ENCODE measurements at places on chromosomes 1 and 21.

DNA sequence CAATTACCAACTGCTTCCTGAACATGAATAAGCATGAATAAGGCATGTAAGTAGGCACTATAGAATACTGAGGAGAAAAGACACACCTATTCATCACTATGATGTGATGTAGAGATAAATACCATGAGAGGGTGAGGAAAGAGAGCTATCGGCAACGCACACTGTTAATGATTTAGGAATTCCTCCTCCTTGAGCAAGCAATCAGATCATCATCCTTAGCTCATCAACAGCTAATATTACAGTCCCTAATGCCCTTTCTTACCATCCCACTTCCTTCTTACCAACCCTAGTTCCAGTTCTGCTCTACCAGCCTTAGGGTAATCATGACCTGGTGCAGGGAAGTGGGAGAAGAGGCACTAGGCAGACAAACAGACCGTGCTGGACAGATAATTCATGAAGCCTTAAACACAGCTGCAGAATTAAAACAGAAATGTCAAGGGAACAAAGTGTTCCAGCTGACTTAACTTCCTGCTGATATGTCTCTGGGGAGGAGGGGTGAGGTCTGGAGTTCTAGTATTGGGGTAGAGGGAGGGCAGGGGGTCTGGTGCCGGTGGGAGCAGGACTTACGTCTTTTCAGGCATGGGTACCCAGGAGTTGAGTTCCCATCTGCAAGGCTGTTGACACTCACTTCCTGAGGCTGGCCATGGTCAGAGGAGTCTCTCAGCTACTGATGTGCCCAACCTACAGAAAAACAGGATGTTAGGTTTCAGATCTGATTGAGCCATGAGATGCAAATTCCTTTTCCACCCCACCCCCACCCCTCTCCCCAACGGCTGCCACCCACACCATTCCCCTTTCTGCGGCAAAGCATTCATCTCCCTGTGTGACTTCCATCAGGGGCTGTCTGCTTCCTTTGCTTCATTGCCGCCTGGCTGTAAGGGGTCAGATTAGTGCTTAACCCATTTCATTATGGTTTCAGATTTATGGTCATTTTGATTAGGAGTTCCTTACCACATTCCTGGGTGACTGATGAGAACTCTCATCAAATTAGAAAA is 12.6 kb upstream of the RCSD1 start:
- DNase-seq, result no peak

DNA sequence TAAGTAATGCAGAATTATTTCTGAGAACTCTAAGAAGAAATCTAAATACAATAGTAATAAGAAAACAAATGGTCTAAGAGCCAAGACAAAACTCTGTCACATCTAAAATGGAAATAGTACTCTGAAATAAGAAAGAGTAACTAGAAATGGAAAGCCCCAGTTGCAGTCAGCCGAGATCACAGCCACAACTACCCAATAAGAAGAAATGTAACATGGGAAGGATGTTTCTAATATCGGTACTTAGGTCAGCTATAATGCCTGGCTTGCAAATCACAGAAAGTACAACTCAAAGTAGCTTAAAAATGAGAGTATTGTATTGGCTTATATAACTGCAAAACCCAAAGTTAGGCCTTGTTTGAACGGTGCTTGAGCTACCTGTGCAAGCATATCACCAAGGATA is 58.6 kb upstream of the USP25 start:
- DNase-seq, result no peak

GRCh38 chr1:110339407-110340206 is 430 bp downstream of the RBM15 start:
- DNase-seq, result peak; percentile 42

- DNase-seq, result no peak
These were observed 11.4 kb upstream of the S100A8 start for GRCh38 chr1:153402226-153402625.

GRCh38 chr1:90710579-90711536 is 6.2 kb downstream of the BARHL2 start:
- no peak for DNase-seq

GRCh38 chr21:43339668-43340067 is 87.3 kb downstream of the SIK1 start:
- DNase-seq, result no peak

GRCh38 chr1:2415801-2416208 is 3.4 kb upstream of the PEX10 start:
- DNase-seq, result no peak

- no peak for DNase-seq
These were observed 1.1 kb upstream of the RCAN3 start for GRCh38 chr1:24501371-24502064.

DNA sequence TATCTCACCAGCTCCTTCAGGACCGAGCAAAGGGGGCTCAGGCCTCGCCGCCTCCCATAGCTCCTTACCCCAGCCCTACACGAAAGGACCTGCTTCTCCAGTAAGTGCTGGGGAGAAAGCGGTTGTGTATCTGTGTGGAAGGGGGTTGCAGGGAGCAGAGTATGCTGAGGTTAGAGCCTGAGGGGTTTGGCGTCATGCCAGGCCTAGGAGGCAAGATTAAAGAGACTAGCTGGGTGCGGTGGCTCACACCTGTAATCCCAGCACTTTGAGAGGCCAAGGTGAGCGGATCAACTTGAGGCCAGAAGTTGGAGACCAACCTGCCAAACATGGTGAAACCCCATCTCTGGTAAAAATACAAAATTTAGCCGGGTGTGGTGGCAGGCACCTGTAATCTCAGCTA is 14.1 kb upstream of the RASSF5 start:
- no peak for DNase-seq

- no peak for DNase-seq
These were observed 8.4 kb downstream of the HES3 start for GRCh38 chr1:6252374-6252710.

DNA sequence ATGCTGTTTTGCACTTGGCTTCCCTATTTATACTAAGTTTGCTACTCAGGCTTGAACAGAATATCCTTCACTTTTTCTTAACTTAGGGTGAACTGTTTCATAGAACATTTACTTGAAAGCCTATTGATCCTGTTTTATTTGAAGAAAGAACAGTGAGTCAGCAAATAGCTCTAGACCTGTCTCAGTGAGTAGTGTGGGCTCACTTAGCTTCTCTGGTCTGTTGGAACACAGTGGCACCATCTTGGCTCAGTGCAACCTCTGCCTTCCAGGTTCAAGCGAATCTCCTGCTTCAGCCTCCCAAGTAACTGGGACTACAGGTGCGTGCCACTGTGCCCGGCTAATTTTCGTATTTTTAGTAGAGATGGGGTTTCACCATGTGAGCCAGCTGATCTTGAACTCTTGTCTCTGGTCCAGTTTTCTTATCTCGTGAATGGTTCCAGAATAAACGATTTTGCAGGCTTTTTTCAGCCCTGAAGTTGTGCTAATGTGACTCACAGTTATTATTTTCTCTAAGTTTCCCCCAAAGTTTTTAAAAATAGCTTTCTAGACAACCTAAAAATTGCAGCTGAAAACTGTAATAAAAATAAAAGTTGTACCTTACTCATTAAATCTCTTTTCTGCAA is 76.8 kb downstream of the KIF1B start:
- no peak for DNase-seq

DNA sequence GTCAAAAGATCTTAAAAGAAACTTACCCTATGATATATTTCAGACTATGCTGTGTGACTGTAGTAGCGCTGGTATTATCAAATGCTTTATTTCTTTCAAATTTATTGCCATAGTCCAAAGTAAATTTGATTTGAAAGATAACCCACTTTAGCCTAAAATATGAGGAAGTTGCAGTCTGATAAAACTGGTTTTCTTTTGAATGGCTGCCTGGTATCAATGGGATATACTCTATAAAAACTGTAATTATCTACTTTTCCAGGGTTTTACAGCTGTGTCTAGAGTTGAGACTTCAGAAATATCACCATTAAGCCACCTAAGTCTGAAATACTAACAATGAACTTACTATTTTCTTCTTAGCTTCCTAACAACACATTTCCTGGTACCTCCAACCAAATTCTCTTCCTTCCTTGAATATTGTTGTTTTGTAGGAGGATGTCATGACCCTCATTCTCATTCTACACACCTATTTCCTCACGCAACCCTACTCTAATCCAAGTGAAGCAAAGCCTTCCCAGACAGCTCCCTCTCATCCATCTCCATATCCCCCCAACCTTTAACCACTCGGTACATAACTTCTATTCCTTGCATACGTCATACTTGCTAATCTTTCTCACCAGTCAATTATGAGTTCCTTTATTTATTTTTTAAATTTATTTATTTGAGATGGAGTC is 17.0 kb downstream of the KDM5B start:
- no peak for DNase-seq

GRCh38 chr1:36014722-36015220 is 69.1 kb upstream of the TEKT2 start:
- no peak for DNase-seq

DNA sequence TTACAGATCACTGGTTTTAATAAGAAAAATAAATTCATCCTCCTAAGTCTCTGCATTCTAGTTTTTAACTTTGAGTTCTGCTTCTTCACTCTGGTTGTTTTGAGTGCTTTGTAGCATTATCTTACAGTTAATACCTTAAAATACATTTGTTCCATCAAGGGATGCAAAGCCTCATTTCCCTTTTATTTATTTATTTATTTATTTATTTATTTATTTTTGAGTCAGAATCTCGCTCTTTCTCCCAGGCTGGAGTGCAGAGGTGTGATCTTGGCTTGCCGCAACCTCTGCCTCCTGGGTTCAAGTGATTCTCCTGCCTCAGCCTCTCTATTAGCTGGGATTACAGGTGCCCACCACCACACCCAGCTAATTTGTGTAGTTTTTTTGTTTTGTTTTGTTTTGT is 147.8 kb downstream of the ZNF326 start:
- no peak for DNase-seq

DNA sequence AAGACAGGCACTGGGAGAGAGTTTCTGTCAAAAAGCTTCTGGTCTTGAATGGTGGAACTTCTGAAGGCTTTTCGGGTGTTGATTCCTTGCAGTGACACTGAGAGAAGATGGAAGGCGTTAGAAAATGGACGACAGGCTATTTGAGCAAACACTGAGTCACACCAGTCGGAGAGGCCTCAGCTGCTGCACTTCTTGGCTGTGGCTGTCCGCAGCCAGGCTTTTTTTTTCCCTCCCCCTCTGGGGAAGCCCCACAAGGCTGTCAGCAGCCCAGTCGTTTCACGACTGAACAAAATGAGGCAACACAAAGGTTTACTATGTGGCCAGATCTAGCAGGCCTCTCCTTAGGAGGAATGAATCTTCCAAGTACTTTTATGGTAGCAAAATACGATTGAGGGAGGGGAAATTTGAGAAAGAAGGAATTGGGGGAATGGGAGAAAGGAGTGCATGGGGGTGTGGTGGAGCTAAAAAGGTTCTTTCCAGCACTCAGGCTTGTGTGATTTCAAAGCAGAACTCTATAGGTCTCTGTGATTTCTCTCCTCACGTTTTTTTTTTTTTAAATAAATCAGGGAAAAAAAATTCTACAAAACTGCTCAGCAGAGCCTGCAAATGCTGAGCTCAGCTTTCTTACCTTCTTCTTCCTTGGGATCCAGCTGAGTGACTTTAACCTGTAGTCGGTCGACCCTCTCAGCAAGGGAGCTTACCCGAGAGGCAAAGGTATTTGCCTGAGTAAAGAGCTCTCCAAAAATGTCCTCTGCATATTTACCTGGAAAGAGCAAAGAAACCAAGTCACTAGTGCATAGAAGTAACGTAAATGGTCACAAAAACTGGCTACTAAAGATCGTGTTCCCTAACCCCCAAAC is 26.1 kb downstream of the GPR3 start:
- DNase-seq, result no peak

- DNase-seq, result no peak
These were observed 71.9 kb downstream of the DTL start for GRCh38 chr1:212107481-212107880.

DNA sequence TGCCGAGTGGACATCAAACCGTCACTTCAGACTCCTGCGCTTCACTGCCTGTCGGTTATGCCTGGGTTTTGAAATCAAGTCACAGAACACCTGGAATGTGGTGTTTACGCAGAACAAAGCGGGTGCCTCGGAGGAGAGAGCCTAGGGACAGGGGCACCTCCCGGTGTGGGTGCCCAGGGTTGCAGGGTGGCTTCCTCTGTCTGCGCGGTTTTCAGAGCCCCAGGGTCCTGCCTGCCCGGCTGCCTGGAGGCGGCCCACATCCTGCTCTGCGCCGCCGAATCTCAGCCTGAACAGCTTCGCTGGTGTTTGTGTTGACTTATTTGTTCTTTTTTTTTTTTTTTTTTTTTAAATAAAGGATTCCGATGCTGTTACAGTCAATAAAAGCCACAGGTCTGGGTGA is 113.5 kb upstream of the COL6A1 start:
- DNase-seq, result no peak

GRCh38 chr1:54768093-54768492 is 3.8 kb upstream of the PARS2 start:
- no peak for DNase-seq
